ENCODE measurements at places on chromosomes 7 and 10.

GRCh38 chr10:80540618-80540980 is 2.9 kb downstream of the SH2D4B start:
- DNase-seq, result peak; percentile 32

DNA sequence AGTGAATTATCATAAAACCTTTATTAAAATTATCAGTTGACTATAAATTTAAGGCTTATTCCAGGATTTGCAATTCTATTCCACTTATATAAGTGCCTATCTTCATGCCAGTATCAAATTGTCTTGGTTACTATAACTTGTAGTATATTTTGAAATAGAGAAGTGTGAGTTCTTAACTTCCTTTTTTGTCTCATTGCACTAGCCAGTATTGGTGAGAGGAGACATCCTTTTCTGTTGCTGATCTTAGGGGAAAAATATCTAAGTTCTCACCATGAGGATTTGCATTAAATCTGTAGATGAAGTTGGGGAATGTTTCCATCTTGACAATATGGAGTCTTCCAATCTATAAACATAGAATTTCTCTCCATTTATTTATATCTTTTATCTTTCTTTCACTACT is 104.2 kb upstream of the MKI67 start:
- DNase-seq, result no peak

- DNase-seq, result no peak
Measured at GRCh38 chr10:72175149-72175548, 40.7 kb upstream of the ANAPC16 start.

GRCh38 chr10:95964756-95965155 is 57.0 kb downstream of the CC2D2B start:
- no peak for DNase-seq

GRCh38 chr10:71294091-71294561 is 24.9 kb upstream of the SLC29A3 start:
- no peak for DNase-seq

- no peak for DNase-seq
Measured at GRCh38 chr7:38831259-38831996, 77.6 kb downstream of the VPS41 start.

DNA sequence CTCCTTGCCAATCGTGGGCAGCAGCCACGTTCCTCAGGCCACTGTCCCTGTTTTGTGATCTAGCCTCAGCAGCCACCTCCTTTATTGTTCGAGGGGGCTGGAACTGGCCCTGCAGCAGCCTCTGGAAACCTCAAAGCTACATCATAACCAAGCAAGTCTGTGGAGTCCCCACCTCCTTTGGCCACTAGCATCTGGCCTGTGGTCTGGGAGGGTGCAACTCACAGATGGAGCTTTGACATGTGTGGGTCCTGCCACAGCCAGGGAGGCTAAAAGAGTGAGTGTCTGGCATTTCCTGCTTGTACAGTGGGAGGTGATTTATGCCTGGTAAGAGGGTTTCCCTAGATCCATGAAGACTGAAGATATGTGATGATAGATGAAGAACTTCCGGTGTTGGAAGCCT is 32.3 kb upstream of the NUB1 start:
- DNase-seq, result no peak

GRCh38 chr7:149626972-149627371 is 129.4 kb upstream of the ZNF746 start:
- DNase-seq, result no peak

DNA sequence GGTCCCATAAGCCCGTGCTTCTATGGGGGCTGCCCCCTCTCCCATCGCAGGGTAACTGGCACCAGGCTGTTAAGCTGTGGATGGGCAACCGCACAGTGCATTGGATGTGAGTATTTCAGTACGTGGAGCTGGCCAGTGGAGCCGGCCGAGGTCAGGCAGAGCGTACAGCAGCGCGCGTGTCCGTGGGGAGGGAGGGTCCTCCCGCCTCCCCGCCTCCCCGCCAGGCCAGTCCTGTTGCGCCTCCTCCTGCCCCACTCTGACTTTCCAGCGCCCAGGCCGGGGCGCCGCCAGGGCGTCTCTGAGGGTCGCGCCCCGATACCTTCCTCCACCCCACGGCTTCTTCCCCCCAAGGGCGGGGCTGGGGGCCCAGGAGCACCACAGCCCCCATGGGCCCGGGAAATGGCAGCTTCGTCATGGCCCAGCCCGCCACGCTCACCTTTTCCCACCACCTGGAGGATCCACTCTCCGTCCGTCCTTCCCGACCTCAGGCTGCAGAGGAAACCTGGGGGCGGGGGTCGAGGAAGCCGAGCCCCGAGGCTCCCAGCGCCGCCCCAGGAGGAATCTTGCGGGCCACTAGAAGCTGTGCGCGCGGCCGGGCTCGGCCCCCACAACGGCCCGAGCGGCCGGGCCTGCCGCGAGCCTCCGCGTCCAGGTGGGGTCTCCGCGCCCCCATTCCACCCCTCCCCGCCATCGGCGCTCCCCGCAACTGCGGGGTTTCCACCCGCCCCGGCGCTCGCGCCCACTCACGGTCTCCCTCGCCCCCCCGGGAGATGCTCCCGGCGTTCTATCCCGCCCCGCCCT is 831 bp upstream of the PFKP start:
- DNase-seq, result no peak

DNA sequence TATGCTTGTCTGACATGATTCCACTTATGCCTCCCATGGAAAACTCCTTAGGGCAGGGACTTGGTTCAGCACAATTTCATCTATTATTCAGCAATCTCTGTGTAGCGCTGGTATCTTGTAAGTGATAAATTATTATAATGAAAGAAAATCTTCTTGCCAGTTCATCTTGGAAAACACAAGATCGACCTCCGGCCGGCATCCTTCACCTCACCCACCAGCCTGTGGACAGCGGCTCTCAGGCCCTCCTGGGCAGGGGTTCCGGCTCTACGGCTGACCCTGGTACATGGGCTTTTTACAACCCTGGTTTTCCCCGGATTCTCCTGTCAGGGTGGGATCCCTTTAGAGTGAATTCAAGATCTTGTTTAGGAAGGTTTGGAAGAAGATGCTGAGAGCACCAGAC is 145.6 kb downstream of the ADARB2 start:
- no peak for DNase-seq
